Breast epithelium (tissue), 4 donors: ENCODE measurements at places on chromosomes 4 and X. TPM values are rescaled to one million over a fixed set of nuclear protein-coding genes. Genes with fewer than 3 reads are reported as not detected.
A peak's percentile ranks its signal among the peaks of the same experiment; 100 is the strongest.

GRCh38 chrX:72121383-72121782 is 10.3 kb downstream of the RTL5 start:
- no peak overlapping the region for H3K4me3 ChIP-seq
- no peaks in the 10 kb centered on the region for H3K4me1 ChIP-seq
- H3K27me3 ChIP-seq: peaks cover 45% of the 10 kb centered on the region
- peak overlapping the region; percentile 75 for H3K27ac ChIP-seq
- no peak for DNase-seq

PABPC4L gene
- 1.2 TPM for total RNA-seq

LRP2BP gene
- total RNA-seq: 0.96 TPM

MAGEA8 gene
- total RNA-seq: not detected

DNA sequence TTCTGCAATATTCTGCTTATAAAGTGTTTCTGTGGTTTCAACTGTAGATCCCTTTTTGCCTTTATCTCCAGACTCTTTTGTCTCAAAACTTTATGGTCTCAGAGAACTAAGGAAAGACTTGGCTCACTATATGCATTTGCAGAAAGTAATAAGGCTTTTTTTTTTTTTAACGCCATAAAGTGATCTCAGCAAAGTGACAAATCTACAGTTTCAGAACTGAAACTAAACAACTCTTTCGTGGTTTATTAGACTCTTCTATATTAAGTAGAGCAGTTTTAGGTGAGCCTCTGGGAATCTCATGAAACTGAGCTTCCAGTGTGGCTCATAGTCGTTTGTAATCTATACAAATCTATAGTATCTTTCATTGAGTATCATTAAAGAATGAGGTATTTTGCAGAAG is 15.3 kb downstream of the ATP7A start:
- no peak overlapping the region for H3K4me3 ChIP-seq
- DNase-seq: no peak
- no peaks in the 10 kb centered on the region for H3K27me3 ChIP-seq
- no peak overlapping the region for H3K27ac ChIP-seq

CXorf66 gene
- total RNA-seq: not detected

DNA sequence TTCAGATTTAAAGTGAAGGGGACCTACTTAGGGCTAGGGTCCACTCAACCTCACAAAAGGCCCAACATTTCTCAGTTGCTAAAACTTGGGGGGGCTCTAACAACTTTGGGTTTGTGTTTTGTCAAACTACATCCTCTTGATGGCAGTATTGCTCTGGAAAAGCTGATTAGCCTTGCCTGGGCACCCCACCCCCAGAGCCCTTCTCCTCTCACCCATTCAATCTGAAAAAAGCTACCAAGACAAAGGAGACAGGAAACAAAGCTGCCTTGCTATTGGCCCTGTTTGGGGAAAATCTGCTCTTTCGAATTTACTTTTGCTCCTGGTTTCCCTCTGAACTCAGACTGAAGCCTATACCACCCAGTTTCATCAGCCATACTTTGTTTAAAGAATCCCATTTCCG is 195.2 kb upstream of the STK26 start:
- no peaks in the 10 kb centered on the region for H3K27me3 ChIP-seq
- no peak overlapping the region for H3K27ac ChIP-seq
- no peak for DNase-seq
- H3K36me3 ChIP-seq: no peaks in the 10 kb centered on the region
- H3K4me1 ChIP-seq: no peaks in the 10 kb centered on the region
- no peak overlapping the region for H3K4me3 ChIP-seq

DNA sequence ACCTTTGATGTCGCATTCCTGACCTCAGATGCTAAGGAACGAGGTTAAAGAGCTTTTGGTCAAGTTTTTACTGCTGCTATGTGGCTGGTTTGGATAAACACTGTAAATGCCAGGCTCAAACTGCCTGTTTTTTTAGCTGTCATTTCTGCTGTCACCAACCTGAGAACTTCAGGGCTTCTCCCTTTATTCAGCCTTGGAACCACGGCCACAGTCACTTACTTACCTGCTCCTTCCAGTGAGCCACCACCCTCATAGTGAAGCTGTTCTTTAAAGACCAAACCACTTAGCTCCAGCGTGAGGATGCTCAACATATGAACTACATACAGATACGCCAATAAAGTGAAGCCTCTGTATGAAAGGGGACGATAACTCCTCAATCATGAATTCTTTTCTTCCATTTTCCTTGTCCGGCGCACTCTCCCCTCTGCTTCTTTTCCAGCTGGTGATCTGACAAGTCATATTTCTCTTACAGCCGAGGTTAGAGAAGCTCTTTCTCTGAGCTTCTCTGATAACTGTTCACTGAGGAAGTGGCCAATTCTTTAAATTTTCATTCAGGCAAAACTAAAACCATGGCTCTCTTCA is 152.8 kb upstream of the ANK2 start:
- H3K4me1 ChIP-seq: no peaks in the 10 kb centered on the region
- H3K36me3 ChIP-seq: no peaks in the 10 kb centered on the region
- no peak overlapping the region for H3K27ac ChIP-seq
- H3K27me3 ChIP-seq: no peaks in the 10 kb centered on the region

DNA sequence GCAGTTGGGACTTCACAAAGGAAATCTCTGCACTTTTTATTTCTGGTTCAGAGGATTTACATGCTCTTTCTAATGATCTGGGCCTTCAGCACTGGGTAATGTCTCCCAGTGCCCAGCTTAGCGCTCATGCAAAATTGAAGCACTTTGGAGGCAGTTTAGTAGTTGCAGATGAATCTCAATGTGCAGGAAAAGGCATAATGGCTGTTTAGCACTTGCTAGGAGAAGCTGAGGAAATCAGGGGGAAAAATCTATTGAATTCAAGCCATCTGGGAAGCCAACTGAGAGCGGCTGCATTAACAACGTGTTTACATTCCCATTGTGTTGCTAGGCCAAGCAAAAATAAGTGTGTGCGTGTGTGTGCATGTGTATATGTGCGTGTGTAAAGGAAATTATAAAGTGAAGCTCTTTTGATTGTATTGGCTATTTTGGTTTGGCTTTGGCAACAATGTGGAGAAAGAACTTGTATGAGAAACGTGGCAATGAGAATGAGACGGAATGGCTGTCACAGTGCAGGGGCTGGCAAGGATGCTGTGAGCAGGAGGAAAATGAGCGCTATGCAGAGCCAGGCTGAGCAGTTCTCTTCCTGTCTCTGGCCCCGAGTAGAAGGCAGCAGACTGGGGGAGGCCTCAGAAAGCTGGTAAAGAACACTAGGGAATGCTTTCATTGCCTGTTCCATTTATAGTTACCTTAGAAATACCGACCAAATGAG is 231.5 kb downstream of the UNC5C start:
- H3K36me3 ChIP-seq: no peaks in the 10 kb centered on the region
- no peaks in the 10 kb centered on the region for H3K27me3 ChIP-seq
- H3K27ac ChIP-seq: no peak overlapping the region
- H3K4me3 ChIP-seq: no peak overlapping the region
- no peak for DNase-seq

GRCh38 chr4:181219783-181220416 is 1023.3 kb upstream of the TENM3 start:
- no peaks in the 10 kb centered on the region for H3K36me3 ChIP-seq
- H3K27me3 ChIP-seq: no peaks in the 10 kb centered on the region
- no peak overlapping the region for H3K27ac ChIP-seq
- no peaks in the 10 kb centered on the region for H3K4me1 ChIP-seq
- H3K4me3 ChIP-seq: no peak overlapping the region
- DNase-seq: no peak

DNA sequence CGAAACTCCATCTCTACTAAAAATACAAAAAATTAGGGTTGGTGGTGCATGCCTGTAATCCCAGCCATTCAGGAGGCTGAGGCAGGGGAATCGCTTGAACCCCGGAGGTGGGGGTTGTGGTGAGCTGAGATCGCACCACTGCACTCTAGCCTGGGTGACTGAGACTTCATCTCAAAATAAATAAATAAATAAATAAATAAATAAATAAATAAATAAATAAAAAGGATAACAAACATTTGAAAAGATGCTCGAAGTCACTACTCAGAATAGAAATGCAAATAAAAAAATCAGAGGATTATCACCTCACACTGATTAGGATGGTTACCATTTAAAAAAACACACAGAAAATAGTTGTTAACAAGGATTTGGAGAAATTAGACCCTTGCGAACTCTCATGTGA is 73.8 kb downstream of the LARP1B start:
- no peak for DNase-seq
- H3K4me3 ChIP-seq: no peak overlapping the region
- no peaks in the 10 kb centered on the region for H3K4me1 ChIP-seq

TAF1 gene
- total RNA-seq: 71.0 TPM

DNA sequence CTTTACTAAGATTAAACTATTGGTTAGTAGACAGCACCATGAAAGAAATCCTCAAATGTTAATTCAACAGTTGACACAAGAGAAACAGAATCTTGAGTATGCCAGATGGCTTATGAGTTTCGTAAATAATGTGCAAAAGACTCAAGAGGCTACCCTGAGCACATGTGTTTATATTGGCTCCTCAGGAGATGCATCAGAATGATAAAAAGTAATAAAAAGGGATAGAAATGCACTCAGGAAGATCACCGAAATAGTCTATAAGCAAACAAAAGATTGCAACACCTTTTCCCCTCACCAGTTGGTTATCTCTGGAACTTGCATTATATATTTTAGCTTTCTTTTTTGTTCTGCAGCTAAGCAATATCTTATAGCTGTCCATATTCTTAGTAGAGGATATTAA is 84.4 kb downstream of the SCFD2 start:
- DNase-seq: no peak
- no peak overlapping the region for H3K27ac ChIP-seq
- H3K36me3 ChIP-seq: no peaks in the 10 kb centered on the region
- H3K27me3 ChIP-seq: no peaks in the 10 kb centered on the region
- H3K4me1 ChIP-seq: no peaks in the 10 kb centered on the region

- H3K4me1 ChIP-seq: no peaks in the 10 kb centered on the region
- H3K27ac ChIP-seq: peak overlapping the region; percentile 71
- H3K27me3 ChIP-seq: no peaks in the 10 kb centered on the region
These were observed 835 bp downstream of the TMEM185A start for GRCh38 chrX:149630681-149631233.

GRCh38 chr4:62871078-62871477 is 1538.2 kb downstream of the TECRL start:
- no peak overlapping the region for H3K4me3 ChIP-seq
- no peak overlapping the region for H3K27ac ChIP-seq
- H3K4me1 ChIP-seq: no peaks in the 10 kb centered on the region
- H3K36me3 ChIP-seq: no peaks in the 10 kb centered on the region
- DNase-seq: no peak

PAGE2B gene
- total RNA-seq: not detected

DNA sequence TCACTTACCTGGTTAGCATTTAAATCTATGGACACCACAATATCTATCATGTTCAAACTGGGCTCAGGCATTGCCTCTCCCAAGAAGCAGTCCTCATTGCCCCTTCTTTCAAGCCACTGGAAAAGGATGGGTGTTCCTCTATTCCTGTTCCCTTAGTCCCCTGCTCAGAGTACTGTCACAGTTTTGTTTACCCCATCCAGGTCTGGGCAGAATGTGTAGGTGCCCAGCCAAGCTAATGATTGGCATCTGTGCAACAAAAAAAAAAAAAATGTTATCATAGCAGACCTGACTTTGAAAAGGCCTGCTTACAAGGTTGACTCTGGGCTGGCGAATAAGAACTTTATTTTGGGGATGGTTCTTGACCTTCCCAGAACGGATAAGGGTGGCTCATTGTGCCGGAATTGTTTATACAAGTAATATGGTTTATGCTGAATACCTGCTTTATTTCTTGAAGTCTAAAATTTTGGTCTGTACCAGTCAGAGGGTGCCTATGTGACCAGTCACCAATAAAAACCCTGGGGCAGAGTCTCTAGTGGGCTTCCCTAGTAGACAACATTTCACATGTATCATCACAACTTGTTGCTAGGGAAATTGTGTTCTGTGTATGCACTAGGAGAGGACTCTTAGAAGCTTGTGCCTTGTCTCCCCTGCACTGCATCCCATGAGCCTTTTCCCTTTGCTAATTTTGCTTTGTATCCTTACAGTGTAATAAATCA is 47.9 kb downstream of the JADE3 start:
- no peaks in the 10 kb centered on the region for H3K27me3 ChIP-seq
- no peak overlapping the region for H3K27ac ChIP-seq
- DNase-seq: no peak
- H3K36me3 ChIP-seq: no peaks in the 10 kb centered on the region
- H3K4me1 ChIP-seq: no peaks in the 10 kb centered on the region
- H3K4me3 ChIP-seq: no peak overlapping the region

APELA gene
- 2.0 TPM for total RNA-seq

CT45A1 gene
- total RNA-seq: not detected

DNA sequence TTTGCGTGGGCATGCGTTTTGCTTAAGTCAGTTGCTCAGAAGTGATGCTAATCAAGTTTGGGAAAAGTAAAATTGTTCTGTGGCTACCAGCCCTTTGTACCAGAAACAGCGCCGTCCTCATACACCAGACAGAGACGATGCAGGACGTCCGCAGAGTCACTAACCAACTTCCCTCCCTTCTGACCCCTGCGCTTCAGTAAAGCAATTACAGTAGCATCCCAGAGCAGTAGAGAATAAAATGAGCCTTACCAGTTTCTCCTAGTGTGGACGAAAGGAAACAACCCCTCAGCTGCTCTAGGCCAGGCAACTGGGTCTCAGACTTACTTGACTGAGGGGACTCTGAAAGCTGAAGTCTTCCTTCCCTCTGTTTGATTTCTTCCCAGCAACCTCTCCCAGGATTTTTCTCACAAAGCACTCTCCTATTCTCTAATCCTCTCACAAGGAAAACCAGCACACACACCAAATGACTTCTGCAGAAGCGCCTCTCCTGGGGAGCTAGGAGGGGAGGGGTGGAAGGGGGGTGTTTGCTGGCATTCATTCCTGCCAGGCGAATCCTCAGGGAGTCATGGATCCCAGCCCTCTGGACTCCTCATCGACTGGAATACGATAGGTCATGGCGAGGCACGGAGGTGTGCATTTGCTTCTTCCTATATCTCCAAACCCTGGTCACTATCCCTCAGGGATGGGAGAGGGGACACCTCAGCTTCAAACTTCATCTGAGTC is 56.0 kb upstream of the MID1 start:
- H3K4me3 ChIP-seq: no peak overlapping the region
- no peaks in the 10 kb centered on the region for H3K4me1 ChIP-seq
- no peak for DNase-seq
- no peak overlapping the region for H3K27ac ChIP-seq
- no peaks in the 10 kb centered on the region for H3K27me3 ChIP-seq

ZDHHC9 gene
- 21.8 TPM for total RNA-seq

KCNIP4 gene
- 0.66 TPM for total RNA-seq

- no peak overlapping the region for H3K4me3 ChIP-seq
- H3K36me3 ChIP-seq: no peaks in the 10 kb centered on the region
- no peaks in the 10 kb centered on the region for H3K27me3 ChIP-seq
- no peak overlapping the region for H3K27ac ChIP-seq
- no peaks in the 10 kb centered on the region for H3K4me1 ChIP-seq
These were observed 589.9 kb upstream of the GNPDA2 start for GRCh38 chr4:45316257-45316656.
